ENCODE measurements at places on chromosomes 11 and 22.

DNA sequence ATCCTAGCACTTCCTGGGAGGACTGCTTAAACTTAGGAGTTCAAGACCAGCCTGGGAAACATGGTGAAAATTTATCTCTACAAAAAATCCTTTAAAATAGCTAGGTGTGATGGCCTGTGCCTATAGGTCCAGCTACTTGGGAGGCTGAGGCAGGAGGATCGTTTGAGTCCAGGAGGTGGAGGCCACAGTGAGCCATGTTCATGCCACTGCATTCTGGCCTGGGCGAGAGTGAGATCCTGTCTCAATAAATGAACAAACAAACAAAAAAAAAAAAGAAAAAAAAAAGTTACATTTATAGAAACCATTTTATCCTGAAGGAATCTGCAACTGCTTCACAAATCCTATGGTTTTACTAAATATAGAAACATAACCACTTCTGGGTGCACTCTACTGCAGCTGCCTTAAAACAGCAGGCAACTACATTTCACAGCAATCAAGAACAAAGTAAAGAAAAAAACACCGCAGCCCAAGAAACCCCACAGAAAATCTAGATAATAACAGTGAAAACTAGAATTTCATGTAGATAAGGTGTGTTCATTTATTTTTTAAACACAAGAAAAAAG is 75.9 kb upstream of the GAB2 start:
- DNase-seq: no peak

DNA sequence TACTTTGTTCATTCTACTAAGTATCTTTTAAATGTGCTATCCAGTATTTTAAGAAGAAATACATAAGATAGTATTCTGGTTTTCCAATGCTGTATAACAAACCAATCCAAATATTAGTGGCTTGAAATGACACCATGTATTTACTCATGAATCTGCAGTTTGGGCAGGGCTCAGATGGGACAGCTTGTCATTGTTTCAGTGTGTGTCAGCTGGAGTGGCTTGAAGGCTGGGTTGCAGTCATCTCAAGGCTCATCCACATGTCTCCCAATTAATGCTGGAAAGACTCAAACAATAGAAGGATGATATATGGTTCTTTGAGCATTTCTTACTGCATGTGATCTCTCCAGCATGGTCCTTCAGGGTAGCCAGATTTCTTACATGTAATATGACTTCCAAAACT is 146.2 kb downstream of the ARHGAP42 start:
- DNase-seq: no peak

GRCh38 chr22:19578180-19579004 is 54.2 kb upstream of the CLDN5 start:
- DNase-seq: no peak

- DNase-seq: no peak
Measured at GRCh38 chr11:44899959-44900358, 50.7 kb downstream of the TP53I11 start.

DNA sequence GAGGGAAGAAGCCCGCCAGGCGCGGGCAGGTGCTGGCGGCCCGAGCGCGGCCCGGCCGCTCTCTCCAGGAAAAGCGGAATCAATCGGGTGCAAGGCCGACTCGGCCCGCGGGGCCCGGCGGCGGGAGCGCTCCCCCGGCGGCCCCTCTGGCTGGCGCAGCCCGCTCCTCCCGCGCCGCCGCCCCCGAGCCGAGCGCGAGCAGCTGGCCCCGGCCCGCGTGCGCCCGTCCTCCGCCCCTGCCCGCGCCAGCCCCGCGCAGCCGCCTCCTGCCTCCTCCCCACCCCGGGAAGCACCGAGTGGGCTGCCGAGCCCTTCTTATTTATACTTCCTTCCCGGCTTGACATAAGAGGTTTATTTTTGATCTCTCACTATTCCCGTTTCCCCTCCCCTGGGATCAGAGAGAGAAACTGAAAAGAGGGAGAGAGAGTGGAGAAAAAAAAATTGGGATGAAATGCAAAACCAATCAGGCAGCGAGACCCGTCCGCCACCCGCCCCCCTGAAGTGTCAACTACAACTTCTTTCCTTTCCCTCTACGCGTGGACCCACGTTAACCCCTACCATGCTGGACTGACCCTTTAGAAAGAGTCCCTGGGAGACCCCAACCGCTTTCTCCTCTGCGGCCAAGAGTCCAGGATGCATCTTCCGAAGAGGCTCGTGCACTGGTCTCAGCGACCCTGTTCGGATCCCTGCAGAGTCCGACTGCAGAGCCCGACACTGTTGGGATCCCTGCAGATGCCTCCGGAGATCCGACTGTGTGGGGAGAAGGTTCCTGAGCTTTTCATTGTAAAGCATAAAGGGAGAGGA is at the start of gene ADAMTS8:
Gene ADAMTS8 (minus strand): TSS at position 294 of the 804 bp plus-strand sequence. CDS start 323 bp downstream, outside the sequence.
- no peak for DNase-seq

DNA sequence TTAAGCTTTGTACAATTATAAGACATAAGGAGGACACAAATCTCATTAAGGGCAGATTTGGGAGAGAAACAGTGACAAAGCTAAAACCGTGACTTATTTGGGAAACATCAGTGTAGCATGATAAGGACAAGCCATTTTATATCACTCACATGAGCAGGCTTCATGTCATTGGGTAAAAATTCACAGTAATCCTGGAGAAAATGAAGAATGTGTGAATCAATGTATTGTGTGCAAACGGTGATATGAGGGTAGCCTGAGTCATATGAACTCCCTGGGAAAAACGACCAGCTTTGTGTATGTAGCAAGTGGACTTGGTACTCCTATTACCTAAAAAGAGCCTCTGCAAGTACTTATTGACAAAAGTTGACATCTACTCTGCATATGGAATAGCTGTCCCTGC is 6.0 kb upstream of the TRIM34 start:
- no peak for DNase-seq

DNA sequence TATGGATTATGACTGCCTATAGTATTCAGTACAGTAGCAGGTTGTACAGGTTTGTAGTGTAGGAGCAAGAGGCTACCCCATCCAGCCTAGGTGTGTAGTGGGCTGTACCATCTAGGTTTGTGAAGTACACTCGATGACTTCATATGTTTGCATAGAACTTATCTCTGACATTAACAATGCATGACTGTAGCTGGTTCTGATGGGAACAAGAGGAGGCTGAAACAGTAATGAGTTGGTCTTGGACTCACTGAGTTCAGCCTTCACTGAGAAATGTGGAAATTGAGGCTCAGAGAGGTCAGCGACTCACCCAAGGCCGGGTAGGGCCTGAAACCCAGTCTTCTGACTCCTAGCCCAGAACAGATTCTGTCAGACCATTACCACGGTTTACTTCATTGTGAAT is 13.0 kb downstream of the MYO7A start:
- DNase-seq: no peak

- DNase-seq: no peak
Measured at GRCh38 chr11:73402834-73403185, 26.6 kb downstream of the RELT start.

- no peak for DNase-seq
Measured at GRCh38 chr11:103773537-103773936, 262.9 kb upstream of the DDI1 start.

- DNase-seq: peak; percentile 43
Measured at GRCh38 chr11:112637076-112637475, 324.1 kb upstream of the NCAM1 start.

GRCh38 chr11:33557201-33557600 is 143.4 kb downstream of the C11orf91 start:
- DNase-seq: no peak

- no peak for DNase-seq
Measured at GRCh38 chr11:8352103-8352875, 88.6 kb upstream of the LMO1 start.

GRCh38 chr11:129700701-129701100 is 114.9 kb upstream of the TMEM45B start:
- DNase-seq: no peak

- no peak for DNase-seq
Measured at GRCh38 chr11:119337581-119338317, 2.9 kb downstream of the C1QTNF5 start.

DNA sequence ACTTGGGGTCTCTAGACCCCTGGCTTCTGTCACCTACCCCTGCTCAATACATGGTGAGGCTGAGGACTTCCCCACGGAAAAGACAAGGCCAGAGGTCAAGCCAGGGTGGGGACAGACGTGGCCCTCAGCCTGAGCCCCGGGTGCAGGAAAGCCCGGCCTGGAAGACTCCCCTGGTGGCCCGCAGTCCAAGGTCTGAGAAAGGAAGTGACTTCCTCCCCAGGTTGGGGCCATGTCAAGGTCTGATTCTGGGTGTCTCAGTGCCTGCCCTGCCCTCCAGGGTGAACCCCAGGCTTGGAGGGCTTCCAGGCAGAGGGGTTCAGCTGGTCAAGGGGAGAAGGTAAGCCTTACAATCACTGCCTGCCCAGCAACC is 3.9 kb downstream of the CTSD start:
- no peak for DNase-seq

GRCh38 chr22:30829901-30830550 is 135.4 kb downstream of the OSBP2 start:
- DNase-seq: no peak

DNA sequence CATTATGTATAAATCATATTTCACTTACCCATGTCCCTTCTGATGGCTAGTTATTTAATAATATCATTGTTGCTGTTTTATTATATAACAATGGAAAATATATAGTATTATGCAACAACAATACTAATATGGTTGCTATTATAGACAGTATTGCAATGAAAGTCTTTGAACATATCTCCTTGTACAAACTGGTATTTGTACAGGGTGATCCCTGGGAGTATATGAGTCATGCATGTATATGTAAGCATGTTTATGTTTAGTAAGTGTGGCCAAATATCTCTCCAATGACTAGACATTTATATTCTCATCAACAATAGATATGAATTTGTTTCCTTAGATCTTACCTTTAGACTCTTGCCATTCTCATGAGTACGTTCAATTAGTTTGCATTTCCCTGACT is 55.9 kb downstream of the KCNC1 start:
- DNase-seq: no peak

- DNase-seq: no peak
Measured at GRCh38 chr11:8038811-8039529, 42.0 kb upstream of the TUB start.

DNA sequence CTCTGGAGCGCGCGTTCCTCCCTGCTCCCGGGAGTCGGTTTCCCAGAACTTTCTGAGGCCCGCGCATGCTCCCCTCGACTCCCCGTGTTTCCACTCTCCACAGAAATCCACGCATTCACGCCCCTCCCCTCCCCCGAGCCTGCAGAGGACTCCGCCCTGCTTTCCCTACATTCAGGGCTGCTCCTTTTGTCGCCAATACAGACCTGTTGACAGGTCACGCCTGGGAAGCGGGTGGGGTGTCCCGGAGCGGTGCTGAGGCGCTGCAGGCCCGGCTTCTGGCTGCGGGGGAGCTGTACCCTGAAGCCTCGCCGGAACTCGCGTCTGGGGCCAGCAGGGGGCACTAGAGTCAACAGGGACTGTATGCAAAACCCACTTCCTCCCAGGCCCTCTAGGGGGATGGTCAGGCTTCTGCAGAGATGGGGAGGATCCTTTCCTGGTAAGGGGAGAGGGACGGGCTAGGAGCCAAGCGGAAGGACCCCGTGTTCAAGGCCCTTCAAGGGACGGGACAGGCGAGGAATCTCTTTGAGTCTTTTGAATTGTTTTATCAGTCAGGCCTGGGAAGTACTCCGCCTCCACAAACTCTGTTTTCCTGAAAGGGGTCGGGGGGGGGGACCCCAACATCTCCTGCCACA is at the start of gene PRAME:
Gene PRAME (minus strand): TSS at position 294 of the 632 bp plus-strand sequence. CDS start 2,433 bp downstream, outside the sequence.
- no peak for DNase-seq

GRCh38 chr11:57203359-57203758 is 21.6 kb downstream of the LRRC55 start:
- no peak for DNase-seq

GRCh38 chr22:22579869-22580604 is 21.0 kb upstream of the PRAME start:
- no peak for DNase-seq

DNA sequence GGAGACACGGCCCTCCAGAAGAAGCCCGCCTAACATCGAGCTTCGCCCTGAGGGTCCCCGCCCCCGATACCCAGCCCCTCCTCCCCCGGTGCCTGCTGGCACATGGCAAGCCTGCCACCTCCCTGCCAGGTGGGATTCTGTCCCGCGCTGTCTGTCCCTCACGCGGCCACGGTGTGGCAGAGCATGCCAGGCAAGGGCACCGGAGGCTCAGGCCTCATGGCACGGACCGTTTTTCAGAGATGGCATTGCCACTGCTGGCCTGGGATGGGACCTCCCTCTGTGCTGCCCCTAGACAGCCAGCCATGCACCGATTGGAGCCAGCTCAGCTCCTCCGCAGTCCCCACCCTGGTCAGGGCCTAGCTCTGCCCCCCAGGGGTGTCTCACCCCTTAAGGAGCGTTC is 19.4 kb downstream of the MRPL23 start:
- no peak for DNase-seq

- DNase-seq: no peak
Measured at GRCh38 chr11:456533-456932, 6.5 kb downstream of the PTDSS2 start.

- DNase-seq: no peak
Measured at GRCh38 chr22:50112151-50113118, 22.6 kb downstream of the MOV10L1 start.

DNA sequence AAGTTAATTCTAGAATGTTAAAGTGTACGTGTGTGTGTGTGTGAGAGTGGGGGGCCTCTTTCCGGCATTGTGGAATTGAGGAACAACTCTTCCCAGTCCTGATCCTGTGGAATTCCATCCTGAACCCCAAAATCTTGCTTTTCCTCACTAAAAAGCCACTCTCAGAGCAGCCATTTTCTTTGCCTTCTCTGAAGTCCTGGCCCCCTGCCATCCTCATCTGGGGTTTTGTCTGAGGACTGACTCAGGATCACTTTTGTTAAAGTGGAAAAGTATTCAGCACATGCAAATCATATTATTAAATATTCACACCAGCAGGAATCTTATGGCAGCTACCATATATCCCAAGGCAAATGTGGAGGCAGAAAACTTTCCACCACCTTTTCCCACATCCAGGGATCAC is 3.8 kb downstream of the SCN4B start:
- no peak for DNase-seq

DNA sequence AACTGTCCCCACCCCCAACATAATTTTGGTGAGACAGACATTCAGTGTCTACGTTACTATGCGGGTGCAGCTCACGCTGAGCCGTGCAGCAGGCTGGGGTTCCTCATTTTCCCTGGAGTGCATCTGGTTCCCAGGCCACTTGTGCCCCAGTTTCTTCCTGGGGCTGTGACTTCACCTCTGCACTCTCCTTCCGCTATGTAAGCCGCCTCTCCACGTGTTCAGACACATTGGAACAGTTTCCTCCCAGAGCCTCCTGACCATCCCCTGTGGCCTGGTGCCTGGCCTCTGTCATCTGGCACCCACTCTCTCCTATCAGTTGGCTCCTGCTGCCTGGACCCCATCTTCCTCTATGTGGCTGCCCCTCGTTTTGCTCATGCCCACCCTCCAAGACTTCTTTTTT is 46.2 kb upstream of the A4GALT start:
- no peak for DNase-seq

DNA sequence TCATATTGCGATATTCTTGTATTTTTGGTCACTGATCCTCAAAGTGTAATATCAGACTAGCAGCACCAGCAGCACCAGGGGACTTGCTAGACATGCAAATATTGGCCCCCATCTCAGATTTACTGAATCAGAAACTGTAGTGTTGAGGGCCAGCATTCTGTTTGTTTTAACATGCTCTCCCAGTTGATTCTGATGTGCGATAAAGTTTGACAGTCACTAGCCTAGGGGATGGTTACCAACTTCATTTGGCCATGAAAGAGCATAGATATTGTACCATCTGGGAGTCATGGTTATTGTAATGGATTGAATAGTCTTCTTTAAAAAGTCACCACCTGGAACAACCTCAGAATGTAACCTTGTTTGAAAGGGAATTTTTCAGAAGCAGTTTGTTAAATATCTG is 1090.4 kb upstream of the RAG2 start:
- no peak for DNase-seq

- no peak for DNase-seq
Measured at GRCh38 chr11:93689240-93689639, 27.8 kb downstream of the CEP295 start.

GRCh38 chr22:17549183-17549582 is 14.1 kb upstream of the SLC25A18 start:
- DNase-seq: no peak

Data from amygdala (tissue), 56 donors.